Calu3 (cell line): ENCODE measurements at places on chromosomes 3 and 15. TPM values are rescaled to one million over a fixed set of nuclear protein-coding genes. Genes with fewer than 3 reads are reported as not detected.

Gene CYP8B1
- total RNA-seq = not detected in 2 replicates

DNA sequence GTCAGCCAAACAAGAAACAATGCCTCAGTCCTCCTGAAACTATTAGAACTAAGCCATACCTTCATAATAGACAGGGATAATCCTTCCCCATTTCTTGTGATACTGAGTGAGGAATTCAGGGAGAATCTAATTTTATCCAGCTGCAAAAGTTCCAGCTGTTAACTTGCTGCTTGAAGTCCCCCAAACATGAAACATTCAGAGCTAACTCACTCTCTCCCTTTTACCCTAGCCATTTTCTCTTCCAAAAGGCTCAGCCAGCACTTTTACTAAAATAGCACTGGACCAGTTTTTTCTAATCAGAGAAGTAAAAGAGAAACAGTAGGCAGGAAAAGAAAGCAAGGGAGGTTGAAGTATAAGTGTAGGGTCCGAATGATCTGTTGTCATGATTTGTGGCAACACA, 268.1 kb downstream of the TAFA4 start:
- H3K27me3 ChIP-seq = no peaks in the 10 kb centered on the region
- no peak overlapping the region for H3K4me3 ChIP-seq
- no peak overlapping the region for H3K27ac ChIP-seq
- H3K4me1 ChIP-seq = no peaks in the 10 kb centered on the region

GRCh38 chr3:31755926-31756658, 223.4 kb downstream of the STT3B start:
- H3K27me3 ChIP-seq = no peaks in the 10 kb centered on the region
- no peak for DNase-seq
- H3K4me1 ChIP-seq = peaks cover 10% of the 10 kb centered on the region
- H3K36me3 ChIP-seq = no peaks in the 10 kb centered on the region
- H3K27ac ChIP-seq = no peak overlapping the region

Gene RTP4
- total RNA-seq = 12.3 and 21.8 TPM in 2 replicates

GRCh38 chr15:73752806-73753193, 351 bp downstream of the INSYN1 start:
- H3K36me3 ChIP-seq = no peaks in the 10 kb centered on the region
- H3K4me1 ChIP-seq = no peaks in the 10 kb centered on the region
- no peak overlapping the region for H3K27ac ChIP-seq
- no peak overlapping the region for H3K4me3 ChIP-seq

Gene SEMA3G
- total RNA-seq = 0.12 and 0.33 TPM in 2 replicates

- no peak overlapping the region for H3K4me3 ChIP-seq
- no peaks in the 10 kb centered on the region for H3K27me3 ChIP-seq
- H3K36me3 ChIP-seq = no peaks in the 10 kb centered on the region
- no peak overlapping the region for H3K27ac ChIP-seq
Observed at GRCh38 chr3:65497236-65497635, 541.5 kb downstream of the MAGI1 start.

Gene CPNE9
- total RNA-seq = not detected in 2 replicates

Gene ZPLD1
- total RNA-seq = 0.64 and 1.2 TPM in 2 replicates

Gene STRIT1
- total RNA-seq = not detected in 2 replicates

- H3K4me1 ChIP-seq = no peaks in the 10 kb centered on the region
- no peak for DNase-seq
- H3K36me3 ChIP-seq = no peaks in the 10 kb centered on the region
- no peak overlapping the region for H3K27ac ChIP-seq
- no peak overlapping the region for H3K4me3 ChIP-seq
- no peaks in the 10 kb centered on the region for H3K27me3 ChIP-seq
Observed at GRCh38 chr3:94130690-94131089, 67.8 kb downstream of the NSUN3 start.

GRCh38 chr15:85545185-85545584, 164.8 kb downstream of the AKAP13 start:
- peaks cover 26% of the 10 kb centered on the region for H3K36me3 ChIP-seq
- H3K27ac ChIP-seq = no peak overlapping the region
- H3K27me3 ChIP-seq = no peaks in the 10 kb centered on the region
- peaks cover 70% of the 10 kb centered on the region for H3K4me1 ChIP-seq
- no peak overlapping the region for H3K4me3 ChIP-seq

GRCh38 chr3:195875482-195876236, 32.7 kb downstream of the TNK2 start:
- DNase-seq = no peak
- no peaks in the 10 kb centered on the region for H3K27me3 ChIP-seq
- H3K4me3 ChIP-seq = peak overlapping the region; percentile 87
- peaks cover 27% of the 10 kb centered on the region for H3K36me3 ChIP-seq
- H3K4me1 ChIP-seq = peaks cover 13% of the 10 kb centered on the region

Gene PLA2G4B
- 4.1 and 6.8 TPM in 2 replicates for total RNA-seq

GRCh38 chr15:25862071-25862471, 1.1 kb downstream of the ATP10A start:
- H3K4me3 ChIP-seq = peak overlapping the region; percentile 45
- no peak for DNase-seq
- no peaks in the 10 kb centered on the region for H3K36me3 ChIP-seq
- no peaks in the 10 kb centered on the region for H3K4me1 ChIP-seq

Gene GOLGA8T
- not detected in 2 replicates for total RNA-seq

DNA sequence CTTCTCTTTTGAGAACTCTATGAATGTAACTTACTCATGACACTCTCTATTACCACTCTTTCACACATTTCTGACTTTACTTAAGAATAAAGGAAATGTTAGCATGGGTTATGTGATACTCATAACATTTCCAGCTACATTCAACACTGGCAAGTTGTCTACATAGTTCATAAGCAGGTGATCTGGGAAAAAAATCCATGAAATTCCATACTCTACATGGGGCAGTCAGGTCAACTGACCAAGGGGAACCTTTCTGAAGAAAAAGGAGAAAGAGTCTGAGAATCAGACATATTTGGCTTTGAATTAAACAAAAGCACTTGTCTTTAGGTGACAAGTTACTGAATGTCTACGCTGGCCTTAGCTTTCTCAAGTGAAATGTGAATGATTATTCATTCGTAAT, 329.1 kb upstream of the ROBO1 start:
- no peak for DNase-seq
- no peaks in the 10 kb centered on the region for H3K4me1 ChIP-seq
- H3K4me3 ChIP-seq = no peak overlapping the region
- H3K27ac ChIP-seq = no peak overlapping the region
- H3K36me3 ChIP-seq = no peaks in the 10 kb centered on the region
- H3K27me3 ChIP-seq = no peaks in the 10 kb centered on the region

Gene CCR9
- total RNA-seq = not detected in 2 replicates

DNA sequence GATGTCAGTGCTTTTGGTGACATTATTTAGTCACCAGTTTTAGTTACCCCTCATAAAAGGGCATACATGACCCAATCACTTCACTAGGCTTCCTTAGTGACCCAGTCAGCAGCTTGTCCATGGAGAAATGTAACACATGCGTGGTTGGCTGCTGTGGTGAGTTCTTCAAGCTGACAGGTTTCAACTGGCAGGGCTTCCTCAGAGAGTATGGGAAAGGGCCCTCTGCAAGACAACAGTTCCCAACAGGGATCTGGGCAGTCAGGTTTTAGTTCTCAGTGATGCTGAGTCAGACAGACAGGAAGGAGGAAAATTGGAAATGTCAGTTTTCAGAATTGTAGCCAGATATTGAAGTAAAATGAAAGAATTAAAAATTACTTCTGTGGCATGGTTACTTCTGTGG, 282.5 kb downstream of the TBL1XR1 start:
- no peak overlapping the region for H3K27ac ChIP-seq
- no peak for DNase-seq
- H3K36me3 ChIP-seq = peaks cover 9% of the 10 kb centered on the region
- peaks cover 27% of the 10 kb centered on the region for H3K4me1 ChIP-seq
- H3K27me3 ChIP-seq = no peaks in the 10 kb centered on the region

GRCh38 chr3:140470962-140471361, 206.9 kb upstream of the TRIM42 start:
- no peaks in the 10 kb centered on the region for H3K36me3 ChIP-seq
- peaks cover 42% of the 10 kb centered on the region for H3K27me3 ChIP-seq
- no peak for DNase-seq
- no peak overlapping the region for H3K4me3 ChIP-seq
- no peak overlapping the region for H3K27ac ChIP-seq
- no peaks in the 10 kb centered on the region for H3K4me1 ChIP-seq

DNA sequence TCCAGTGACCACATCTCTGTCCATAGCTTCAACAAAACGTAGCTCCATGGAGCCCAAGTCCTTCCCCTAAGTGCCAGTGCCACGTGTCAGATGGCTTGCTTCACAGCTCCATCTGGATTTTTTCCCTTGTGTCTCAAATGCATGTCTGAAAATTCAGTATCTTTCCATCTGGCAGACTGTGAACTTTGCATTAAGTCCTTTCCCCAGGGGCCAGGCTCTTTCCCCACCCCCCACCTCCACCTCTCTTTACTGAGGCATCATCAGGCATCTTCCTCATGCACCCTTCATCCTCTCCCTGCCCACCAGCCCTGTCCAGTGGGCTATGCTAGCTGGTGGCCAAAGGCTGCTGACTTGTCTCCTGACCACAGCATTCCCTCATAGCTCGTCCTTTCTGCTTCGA, 53.7 kb downstream of the PDIA5 start:
- no peak overlapping the region for H3K4me3 ChIP-seq
- peaks cover 14% of the 10 kb centered on the region for H3K36me3 ChIP-seq
- no peaks in the 10 kb centered on the region for H3K4me1 ChIP-seq

DNA sequence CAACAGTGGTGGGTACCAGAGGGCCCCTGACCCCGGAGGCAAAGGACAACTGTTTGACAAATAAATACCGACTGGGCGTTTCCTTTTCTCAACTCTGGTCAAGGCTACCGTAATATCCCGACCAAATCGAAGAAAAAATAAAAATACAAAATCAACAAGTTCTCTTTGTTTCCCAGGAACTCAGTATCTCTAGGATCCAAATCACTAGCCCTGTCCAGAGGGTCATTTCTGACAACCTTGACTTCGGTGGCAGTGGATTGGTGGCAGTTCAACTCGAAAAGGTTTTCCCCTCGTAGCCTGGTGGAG, 456 bp upstream of the DGKG start:
- no peak for DNase-seq
- peaks cover 7% of the 10 kb centered on the region for H3K4me1 ChIP-seq
- H3K4me3 ChIP-seq = peak overlapping the region; percentile 60
- H3K27ac ChIP-seq = no peak overlapping the region
- H3K27me3 ChIP-seq = peaks cover 100% of the 10 kb centered on the region

- H3K4me3 ChIP-seq = no peak overlapping the region
- H3K27ac ChIP-seq = no peak overlapping the region
- peaks cover 100% of the 10 kb centered on the region for H3K27me3 ChIP-seq
- DNase-seq = no peak
- H3K36me3 ChIP-seq = no peaks in the 10 kb centered on the region
- no peaks in the 10 kb centered on the region for H3K4me1 ChIP-seq
Observed at GRCh38 chr15:79099692-79100091, 9.1 kb upstream of the RASGRF1 start.

GRCh38 chr3:105503191-105503593, 136.5 kb downstream of the ALCAM start:
- no peak for DNase-seq
- no peak overlapping the region for H3K27ac ChIP-seq
- no peak overlapping the region for H3K4me3 ChIP-seq
- no peaks in the 10 kb centered on the region for H3K27me3 ChIP-seq

DNA sequence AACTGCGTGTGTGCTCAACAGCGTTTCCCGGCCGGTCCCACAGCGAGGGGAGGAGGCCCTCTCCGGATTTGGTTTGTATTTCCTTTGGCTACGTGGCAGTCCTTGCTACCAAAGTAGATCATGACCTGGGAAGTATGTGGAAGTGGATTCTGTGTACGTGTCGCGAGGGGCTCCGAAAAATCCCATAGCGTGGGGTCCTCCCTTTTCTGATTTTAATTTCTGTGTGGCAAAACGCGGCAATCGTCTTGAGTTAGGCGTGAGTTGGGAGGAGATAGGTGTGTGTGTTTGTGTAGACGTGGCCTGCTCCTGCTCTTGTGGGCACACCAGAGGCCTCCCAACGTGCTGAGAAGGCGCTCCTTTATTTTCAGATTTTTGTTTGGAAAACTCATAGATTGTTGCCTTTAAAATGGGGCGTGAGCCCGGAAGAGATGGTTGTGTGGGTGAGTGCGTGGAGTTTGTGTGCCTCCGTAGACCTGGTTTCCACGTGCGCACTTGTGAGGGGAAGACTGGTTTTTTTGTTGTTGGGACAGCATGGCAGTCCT, 1.2 kb downstream of the TRIM71 start:
- no peaks in the 10 kb centered on the region for H3K4me1 ChIP-seq
- H3K27me3 ChIP-seq = peaks cover 98% of the 10 kb centered on the region
- no peak for DNase-seq

- H3K27ac ChIP-seq = no peak overlapping the region
- no peaks in the 10 kb centered on the region for H3K27me3 ChIP-seq
- H3K36me3 ChIP-seq = peaks cover 47% of the 10 kb centered on the region
- no peak overlapping the region for H3K4me3 ChIP-seq
- H3K4me1 ChIP-seq = peaks cover 21% of the 10 kb centered on the region
Observed at GRCh38 chr3:129282727-129283327, 4.2 kb downstream of the HMCES start.

- H3K4me1 ChIP-seq = peaks cover 9% of the 10 kb centered on the region
- H3K36me3 ChIP-seq = no peaks in the 10 kb centered on the region
- peak; percentile 42 for DNase-seq
- no peak overlapping the region for H3K27ac ChIP-seq
- H3K4me3 ChIP-seq = no peak overlapping the region
Observed at GRCh38 chr3:99753268-99753975, 64.2 kb upstream of the CMSS1 start.

Gene PLIN1
- 0.35 and 0.37 TPM in 2 replicates for total RNA-seq

GRCh38 chr15:80932989-80933388, 56.6 kb downstream of the MESD start:
- no peaks in the 10 kb centered on the region for H3K36me3 ChIP-seq
- H3K27ac ChIP-seq = no peak overlapping the region
- H3K4me3 ChIP-seq = no peak overlapping the region
- H3K27me3 ChIP-seq = no peaks in the 10 kb centered on the region

GRCh38 chr15:40498891-40499290, 28.1 kb downstream of the CHST14 start:
- H3K27me3 ChIP-seq = peaks cover 33% of the 10 kb centered on the region
- no peak for DNase-seq
- no peaks in the 10 kb centered on the region for H3K4me1 ChIP-seq
- H3K4me3 ChIP-seq = no peak overlapping the region
- no peak overlapping the region for H3K27ac ChIP-seq
- H3K36me3 ChIP-seq = no peaks in the 10 kb centered on the region

GRCh38 chr3:59526999-59527398, 477.2 kb upstream of the CFAP20DC start:
- no peak overlapping the region for H3K27ac ChIP-seq
- H3K27me3 ChIP-seq = no peaks in the 10 kb centered on the region
- no peaks in the 10 kb centered on the region for H3K36me3 ChIP-seq
- no peaks in the 10 kb centered on the region for H3K4me1 ChIP-seq

DNA sequence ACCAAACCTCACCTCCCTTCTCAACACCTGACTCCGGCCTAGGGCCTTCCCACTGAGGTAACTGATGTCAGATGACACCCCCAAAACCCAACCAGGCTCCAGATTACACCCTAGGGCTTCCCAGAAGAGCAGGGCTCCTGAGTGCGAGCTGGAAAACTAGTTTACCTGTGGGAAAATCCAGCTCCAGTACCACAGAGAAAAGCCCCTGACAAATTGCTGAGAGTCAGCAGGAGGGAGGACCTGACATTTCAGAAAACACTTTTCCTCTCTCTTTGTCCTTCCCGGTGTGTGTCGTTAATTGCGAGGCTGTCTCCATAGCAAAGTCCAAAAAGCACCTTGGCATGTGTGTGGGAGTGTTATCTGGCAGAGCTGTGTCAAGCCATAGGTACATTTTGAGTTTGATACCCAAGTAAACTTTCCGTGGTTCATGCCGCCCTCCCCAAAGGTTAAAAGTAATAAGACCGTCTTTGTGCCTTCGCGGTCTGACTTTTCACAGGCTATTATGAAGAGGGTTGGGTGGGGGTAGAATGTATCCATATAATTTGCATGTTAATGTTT, 79.8 kb upstream of the FNDC3B start:
- no peak overlapping the region for H3K4me3 ChIP-seq
- H3K36me3 ChIP-seq = peaks cover 19% of the 10 kb centered on the region
- peaks cover 53% of the 10 kb centered on the region for H3K4me1 ChIP-seq
- no peaks in the 10 kb centered on the region for H3K27me3 ChIP-seq
- DNase-seq = no peak
